ENCODE measurements at places on chromosomes 6 and 20. TPM values are rescaled to one million over a fixed set of nuclear protein-coding genes. Genes with fewer than 3 reads are reported as not detected.

DNA sequence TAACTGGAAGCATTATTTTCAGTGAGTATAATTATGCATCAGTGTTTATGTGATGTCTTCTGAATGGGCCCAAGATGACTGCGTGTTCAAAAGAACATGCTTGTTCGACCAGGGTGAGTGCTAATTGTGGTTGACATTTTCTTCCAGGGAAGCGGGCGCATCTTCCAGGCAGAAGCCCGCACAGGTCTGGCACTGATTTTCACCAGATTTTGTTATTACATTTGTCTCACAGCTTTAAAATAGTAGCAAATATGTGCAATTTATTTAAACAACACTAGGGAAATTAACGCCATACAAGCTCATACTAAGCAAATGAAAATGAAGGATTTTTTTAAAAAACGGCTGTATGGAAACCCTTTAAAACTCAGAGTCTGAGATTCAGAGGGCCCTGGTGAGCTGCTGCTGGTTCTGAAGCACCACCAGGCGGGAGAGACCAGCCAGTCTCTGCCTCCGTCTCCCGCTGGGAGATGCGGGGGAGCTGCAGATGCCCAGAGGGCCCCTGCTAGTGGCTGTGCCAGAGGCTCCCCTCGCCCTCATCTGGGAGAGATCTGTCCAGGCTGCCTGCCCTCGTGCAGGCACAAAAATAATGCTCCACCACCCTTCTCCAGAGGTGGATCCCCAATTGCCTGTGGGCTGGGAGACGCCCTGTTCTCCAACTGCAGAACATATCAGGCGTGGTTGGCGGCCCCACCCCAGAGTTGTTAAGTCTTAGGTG lies 297.0 kb downstream of the TAF4 start:
- no peak overlapping the region for H3K4me3 ChIP-seq
- no peaks in the 10 kb centered on the region for H3K4me1 ChIP-seq
- H3K27me3 ChIP-seq: no peaks in the 10 kb centered on the region
- no peak overlapping the region for H3K27ac ChIP-seq
- no peak for DNase-seq

DNA sequence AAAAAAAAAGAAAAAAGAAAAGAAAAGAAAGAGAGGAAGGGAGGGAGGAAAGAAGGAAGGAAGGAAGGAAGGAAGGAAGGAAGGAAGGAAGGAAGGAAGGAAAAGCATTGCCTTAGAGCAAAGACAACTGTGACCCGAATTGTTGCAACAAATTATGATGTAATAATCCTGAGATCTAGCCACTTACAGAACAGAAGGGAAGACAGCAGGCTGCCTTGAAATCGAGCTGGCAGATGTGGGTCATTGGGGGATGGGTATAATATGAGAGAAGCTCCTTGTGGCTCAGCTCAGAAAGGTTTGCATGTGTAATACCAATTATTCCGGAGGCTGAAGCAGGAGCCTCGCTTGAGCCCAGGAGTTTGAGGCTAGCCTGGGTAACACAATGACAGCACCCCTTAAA lies 208.1 kb upstream of the PROKR2 start:
- no peak for DNase-seq
- no peaks in the 10 kb centered on the region for H3K4me1 ChIP-seq
- no peaks in the 10 kb centered on the region for H3K36me3 ChIP-seq
- H3K27me3 ChIP-seq: no peaks in the 10 kb centered on the region
- no peak overlapping the region for H3K4me3 ChIP-seq
- no peak overlapping the region for H3K27ac ChIP-seq

DNA sequence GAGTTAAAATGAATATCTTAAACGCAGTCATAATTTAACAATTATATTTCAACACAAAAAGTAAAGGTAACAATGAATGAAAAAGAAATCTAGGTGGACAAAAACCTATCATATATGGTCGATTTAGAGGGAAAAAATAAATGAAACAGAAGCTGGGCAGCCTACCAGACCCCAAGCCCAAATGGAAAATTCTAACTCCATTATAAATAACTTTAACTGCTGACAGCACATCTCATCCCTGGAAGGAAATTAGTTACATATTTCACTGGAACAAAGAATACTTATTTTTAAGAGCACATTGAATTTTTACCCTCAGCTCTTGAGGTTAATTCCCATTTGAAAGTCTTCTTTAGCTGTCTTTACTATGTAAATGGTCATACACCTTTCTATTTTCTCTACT lies 39.1 kb downstream of the COL12A1 start:
- DNase-seq: no peak
- H3K27me3 ChIP-seq: no peaks in the 10 kb centered on the region
- H3K4me3 ChIP-seq: no peak overlapping the region

DNA sequence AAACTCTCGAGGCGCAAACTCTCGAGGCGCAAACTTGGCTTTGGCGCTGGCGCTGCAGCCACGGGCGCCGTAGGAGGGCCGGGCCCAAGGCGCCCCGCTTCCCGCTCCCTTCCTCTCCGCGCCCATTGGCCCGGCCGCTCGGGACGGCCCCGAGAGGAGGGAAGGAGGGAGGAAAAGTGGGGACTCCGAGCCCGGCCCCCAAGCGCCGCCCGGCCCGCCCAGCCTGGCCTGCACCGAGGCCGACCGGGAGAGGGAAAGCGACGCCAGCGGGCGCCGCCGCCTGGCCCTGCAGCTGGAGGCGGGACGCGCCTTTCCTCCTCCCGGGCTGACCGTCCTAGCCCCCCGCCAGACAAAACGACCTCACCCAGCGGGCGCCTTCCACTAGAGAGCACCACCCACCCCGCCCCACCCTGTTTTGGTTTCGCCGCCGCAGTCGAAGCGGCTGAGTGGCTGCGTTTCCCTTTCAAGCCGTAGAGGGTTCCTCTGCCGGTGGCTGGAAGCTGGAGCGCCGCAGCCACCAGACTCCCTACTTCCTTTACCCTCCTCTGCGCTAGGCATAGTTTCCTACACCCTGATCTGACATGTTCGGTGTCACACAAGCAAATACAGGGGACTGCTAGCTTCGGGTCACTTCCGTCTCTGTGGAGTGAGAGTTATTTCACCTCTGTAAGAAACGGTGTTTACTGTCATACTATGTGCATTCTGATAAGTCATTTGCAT lies at the start of gene MBOAT1:
MBOAT1 (minus strand) TSS at position 78 of the 720 bp plus-strand sequence. CDS start 235 bp downstream, outside the sequence.
- peak; percentile 95 for DNase-seq
- H3K27me3 ChIP-seq: no peaks in the 10 kb centered on the region
- peak within 1 kb of the TSS; percentile 62 for H3K4me3 ChIP-seq

GRCh38 chr6:125469915-125470314 lies 168.1 kb upstream of the HDDC2 start:
- H3K4me3 ChIP-seq: no peak overlapping the region
- no peak overlapping the region for H3K27ac ChIP-seq
- H3K27me3 ChIP-seq: no peaks in the 10 kb centered on the region
- no peaks in the 10 kb centered on the region for H3K36me3 ChIP-seq
- no peaks in the 10 kb centered on the region for H3K4me1 ChIP-seq

DNA sequence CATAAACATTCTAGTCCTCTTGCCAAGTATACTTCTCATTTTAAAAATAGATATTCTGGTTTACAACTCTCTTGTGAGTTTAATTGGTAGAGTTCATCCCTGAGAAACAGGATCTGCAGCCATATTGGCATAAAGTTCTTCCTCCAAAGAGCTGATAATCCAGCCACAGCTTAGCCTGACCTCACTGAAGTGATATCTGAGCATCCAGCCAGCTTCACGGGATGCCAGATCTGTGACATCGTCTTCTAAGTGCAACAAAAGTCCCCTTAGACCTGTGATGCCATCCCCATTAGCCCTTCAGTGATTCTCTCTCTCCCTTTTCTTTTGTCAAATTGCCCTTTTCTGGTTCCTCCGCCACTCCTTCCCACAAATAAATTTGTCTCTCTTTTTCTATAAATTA lies 180.6 kb upstream of the STXBP5 start:
- H3K4me1 ChIP-seq: no peaks in the 10 kb centered on the region
- no peaks in the 10 kb centered on the region for H3K36me3 ChIP-seq
- H3K4me3 ChIP-seq: no peak overlapping the region
- H3K27ac ChIP-seq: no peak overlapping the region

GRCh38 chr6:79277109-79277508 lies 42.6 kb upstream of the HMGN3 start:
- no peak overlapping the region for H3K4me3 ChIP-seq
- H3K27ac ChIP-seq: no peak overlapping the region
- H3K27me3 ChIP-seq: no peaks in the 10 kb centered on the region
- no peaks in the 10 kb centered on the region for H3K36me3 ChIP-seq

GRCh38 chr6:3202999-3203696 lies 24.3 kb downstream of the TUBB2B start:
- no peaks in the 10 kb centered on the region for H3K4me1 ChIP-seq
- no peak for DNase-seq
- no peaks in the 10 kb centered on the region for H3K27me3 ChIP-seq
- H3K36me3 ChIP-seq: no peaks in the 10 kb centered on the region
- no peak overlapping the region for H3K4me3 ChIP-seq
- H3K27ac ChIP-seq: no peak overlapping the region

DNA sequence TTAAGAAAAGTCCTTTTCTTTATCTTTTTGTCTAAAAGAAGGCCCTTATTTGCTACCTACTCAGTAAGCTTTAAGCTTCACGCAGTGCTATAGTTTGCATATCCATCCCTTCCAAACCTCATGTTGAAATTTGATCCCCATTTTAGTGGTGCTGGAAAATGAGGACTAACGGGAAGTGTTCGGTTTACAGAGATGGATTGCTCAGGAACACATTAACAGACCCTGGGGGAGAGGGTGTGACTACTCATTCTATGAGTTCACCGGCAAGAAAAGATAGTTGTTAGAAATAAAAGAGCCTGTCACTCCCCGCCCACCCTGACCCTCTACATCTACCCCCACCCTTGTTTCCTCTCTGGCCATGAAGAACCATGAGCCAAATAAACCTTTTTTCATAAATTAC lies 546.2 kb downstream of the MEI4 start:
- peaks cover 4% of the 10 kb centered on the region for H3K4me1 ChIP-seq
- no peak for DNase-seq
- H3K27ac ChIP-seq: no peak overlapping the region
- no peaks in the 10 kb centered on the region for H3K27me3 ChIP-seq
- H3K4me3 ChIP-seq: no peak overlapping the region

DNA sequence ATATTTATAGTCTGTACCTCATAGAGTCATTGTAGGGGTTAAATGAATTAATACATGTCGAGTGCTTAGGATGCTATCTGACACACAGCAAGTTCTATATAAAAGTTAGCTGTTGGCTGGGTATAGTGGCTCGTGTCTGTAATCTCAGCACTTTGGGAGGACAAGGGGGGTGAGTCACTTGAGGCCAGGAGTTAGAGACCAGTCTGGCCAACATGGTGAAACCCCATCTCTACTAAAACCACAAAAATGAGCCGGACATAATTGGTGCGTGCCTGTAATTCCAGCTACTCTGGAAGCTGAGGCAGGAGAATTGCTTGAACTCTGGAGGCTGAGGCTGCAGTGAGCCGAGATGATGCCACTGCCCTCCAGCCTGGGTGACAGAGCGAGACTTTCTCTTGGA lies 222.9 kb downstream of the UBE3D start:
- no peak overlapping the region for H3K4me3 ChIP-seq
- H3K36me3 ChIP-seq: no peaks in the 10 kb centered on the region
- no peak for DNase-seq

DNA sequence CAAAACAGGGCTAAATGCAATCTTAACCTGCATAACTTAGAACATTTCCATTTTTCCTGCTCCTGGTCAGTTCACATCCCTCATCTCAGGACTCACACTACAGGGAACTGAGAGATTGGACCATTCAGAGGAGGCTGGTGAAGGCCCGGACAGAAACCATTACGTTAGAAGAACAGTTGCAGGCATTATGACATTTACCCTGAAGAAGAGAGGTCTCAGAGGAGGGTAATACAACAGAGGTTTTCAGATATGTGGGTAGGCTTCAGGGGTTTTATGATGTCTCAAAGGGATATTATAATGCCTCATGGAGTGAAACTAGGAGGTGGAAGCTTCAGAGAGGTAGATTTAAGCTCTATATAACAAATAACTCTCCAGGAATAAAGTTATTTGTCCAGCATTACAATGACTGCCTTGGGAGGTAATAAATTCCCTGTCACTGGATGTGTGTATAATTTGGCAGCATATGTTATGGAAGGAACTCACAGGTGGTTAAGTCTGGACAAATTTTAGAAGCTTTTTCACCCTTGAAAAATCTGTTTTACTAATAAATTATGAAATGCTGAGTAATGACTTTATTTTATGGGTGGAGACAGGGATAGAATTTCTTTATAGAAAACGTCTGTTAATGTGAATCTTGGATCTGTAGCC lies 36.7 kb upstream of the RIPOR2 start:
- H3K36me3 ChIP-seq: no peaks in the 10 kb centered on the region
- no peak for DNase-seq
- H3K4me3 ChIP-seq: no peak overlapping the region
- peaks cover 4% of the 10 kb centered on the region for H3K4me1 ChIP-seq
- no peak overlapping the region for H3K27ac ChIP-seq

DNA sequence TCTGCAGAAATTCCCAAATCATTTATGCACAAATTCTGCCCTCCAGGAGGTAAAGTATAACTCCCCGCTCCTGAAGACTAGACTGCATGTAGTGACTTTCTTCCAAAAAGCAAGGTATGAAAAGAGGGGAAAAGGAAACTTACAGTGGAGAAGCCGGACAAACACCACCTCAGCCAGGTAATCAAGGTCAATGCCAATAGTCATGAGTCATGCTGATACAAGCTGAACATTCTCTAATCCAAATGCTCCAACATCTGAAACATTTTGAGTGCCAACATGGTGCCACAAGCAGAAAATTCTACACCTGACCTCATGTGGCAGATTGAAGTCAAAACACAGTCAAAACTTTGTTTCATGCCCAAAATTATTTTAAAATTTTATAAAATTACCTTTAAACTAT lies 165.6 kb downstream of the FOXA2 start:
- no peak for DNase-seq
- no peak overlapping the region for H3K4me3 ChIP-seq
- peaks cover 4% of the 10 kb centered on the region for H3K4me1 ChIP-seq
- no peaks in the 10 kb centered on the region for H3K36me3 ChIP-seq
- no peak overlapping the region for H3K27ac ChIP-seq

DNA sequence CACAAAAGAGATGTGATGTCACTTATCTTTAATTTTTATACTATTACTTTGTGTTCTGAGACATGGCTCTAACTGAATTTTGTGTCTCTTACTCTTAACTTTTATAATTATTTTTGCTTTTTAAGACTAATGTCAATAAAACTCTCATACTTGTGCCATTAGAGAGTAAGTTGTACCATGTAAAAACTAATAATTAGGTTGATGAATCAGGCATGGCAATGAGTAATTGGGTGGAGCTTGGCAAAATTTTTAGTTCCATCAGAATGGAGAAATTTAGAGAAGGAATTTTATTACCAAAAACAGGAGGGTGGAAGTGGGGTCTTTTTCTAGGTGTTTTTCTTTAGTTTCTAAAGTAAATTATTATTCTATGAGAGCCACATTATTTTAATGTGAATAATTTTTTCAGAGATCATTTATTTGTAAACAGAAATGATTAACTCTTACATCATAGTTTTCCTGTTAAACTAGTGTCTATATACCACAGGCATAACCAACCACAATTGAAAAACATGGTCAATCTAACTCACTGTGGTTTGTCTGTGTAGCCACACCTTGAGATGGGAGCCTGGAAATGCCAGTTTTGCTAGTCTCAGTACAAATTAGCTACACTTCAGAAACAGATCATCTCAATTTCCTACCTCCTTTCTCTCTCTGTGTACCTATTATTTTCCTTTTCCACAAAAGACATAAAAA lies 51.8 kb downstream of the ELOVL4 start:
- no peaks in the 10 kb centered on the region for H3K36me3 ChIP-seq
- H3K4me3 ChIP-seq: no peak overlapping the region
- no peak overlapping the region for H3K27ac ChIP-seq
- no peaks in the 10 kb centered on the region for H3K4me1 ChIP-seq
- H3K27me3 ChIP-seq: no peaks in the 10 kb centered on the region
- DNase-seq: no peak

GRCh38 chr20:45958593-45958992 lies 13.4 kb downstream of the ZNF335 start:
- H3K4me3 ChIP-seq: no peak overlapping the region
- H3K27ac ChIP-seq: no peak overlapping the region
- DNase-seq: no peak
- H3K27me3 ChIP-seq: no peaks in the 10 kb centered on the region

Gene ESR1
- total RNA-seq: 0.08 TPM

Gene TBX18
- 2.0 TPM for total RNA-seq

Gene SPTLC3
- total RNA-seq: 50.9 TPM

Data from hepatocyte (in vitro differentiated cells).